ENCODE measurements at places on chromosomes 13 and 19.

DNA sequence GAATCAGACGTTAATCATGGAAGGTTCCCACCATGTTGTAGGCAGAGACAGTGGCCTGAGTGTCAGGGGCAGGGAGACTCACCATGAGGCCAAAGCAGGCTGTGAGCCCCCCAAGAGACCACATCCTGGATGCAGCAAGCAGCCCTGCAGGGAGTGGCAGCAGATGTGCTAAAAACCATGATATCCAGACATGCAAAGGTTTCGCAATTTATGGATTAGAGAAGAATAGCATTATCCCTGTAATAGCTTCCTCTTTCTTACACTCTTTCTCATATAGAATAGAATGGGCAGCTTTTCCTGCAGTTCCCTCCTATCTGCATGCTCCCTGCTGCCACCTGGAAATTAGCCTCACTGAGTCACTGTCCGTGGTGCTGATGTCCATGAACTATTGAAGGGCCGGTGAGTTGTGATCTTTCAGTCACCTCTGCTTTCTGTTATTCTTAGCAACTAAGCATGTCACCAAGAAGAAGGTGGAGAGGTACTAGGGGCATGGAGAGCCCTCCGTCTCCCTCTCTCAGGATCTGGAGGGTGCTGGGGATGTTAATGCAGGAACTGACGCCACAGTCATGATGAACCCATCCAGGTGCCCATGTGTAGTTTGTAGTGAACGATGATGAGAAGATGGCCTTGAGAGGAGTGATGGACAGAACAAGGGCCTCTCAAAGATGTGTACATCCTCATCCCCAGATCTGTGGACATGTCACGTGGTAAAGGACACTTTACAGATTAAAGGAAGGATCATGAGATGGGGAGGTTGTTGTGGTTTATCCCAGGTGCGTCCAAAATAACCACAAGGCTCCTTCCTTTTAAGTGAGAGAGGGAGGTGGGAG lies 9.9 kb downstream of the CEACAM4 start:
- no peak for DNase-seq

DNA sequence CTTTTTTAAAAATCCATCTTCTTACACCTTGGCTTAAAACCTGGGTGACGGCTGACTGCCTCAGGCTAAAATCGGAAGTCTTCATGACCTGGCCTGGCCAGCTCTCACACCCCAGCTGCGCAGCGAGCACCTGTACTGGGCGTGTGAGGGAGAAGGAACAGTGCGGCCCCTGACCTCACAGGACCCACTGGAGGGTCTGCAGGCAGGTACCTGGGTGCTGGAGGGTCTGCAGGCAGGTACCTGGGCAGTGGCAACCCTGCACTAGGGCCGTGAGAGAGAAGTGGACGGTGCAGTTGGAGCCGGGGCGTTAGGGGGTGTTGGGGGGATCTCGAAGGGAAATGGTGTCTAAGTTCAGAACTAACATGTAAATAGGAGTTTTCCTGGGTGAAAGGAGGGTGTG lies 144.3 kb downstream of the STK24 start:
- no peak for DNase-seq

DNA sequence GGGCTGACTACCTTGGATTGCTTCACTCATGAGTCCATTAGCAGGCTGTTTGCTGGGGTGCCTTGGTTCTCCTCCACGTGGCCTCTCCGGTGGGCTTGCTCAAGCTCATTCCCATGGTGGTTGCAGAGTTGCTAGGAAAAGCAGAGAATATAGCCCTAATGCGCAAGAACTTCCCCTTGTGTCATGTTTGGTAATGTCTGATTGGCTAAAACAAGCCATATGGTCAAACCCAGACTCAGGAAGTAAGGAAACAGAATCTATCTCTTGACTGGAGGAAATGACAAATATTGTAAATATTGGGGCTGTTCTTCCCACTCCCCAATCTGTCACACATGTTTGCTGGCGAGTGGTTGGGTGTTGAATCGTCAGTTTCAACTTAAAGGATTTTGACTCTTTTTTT lies 12.1 kb downstream of the NFILZ start:
- no peak for DNase-seq

DNA sequence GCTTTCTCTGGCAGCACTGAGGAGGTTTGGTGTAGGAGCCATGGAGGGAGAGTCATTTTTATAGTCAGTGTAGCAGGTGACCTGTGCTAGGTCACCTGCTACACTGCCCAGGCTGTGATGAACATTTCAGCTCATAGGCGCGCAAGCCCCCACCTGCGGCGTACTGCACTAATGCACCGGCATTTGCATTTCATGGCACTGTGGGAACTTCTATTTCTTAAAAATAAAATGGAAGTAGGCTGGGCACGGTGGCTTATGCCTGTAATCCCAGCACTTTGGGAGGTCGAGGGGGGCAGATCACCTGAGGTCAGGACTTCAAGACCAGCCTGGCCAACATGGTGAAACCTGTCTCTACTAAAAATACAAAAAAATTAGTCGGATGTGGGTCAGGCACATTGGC lies 101.0 kb downstream of the SLC7A1 start:
- DNase-seq: no peak

DNA sequence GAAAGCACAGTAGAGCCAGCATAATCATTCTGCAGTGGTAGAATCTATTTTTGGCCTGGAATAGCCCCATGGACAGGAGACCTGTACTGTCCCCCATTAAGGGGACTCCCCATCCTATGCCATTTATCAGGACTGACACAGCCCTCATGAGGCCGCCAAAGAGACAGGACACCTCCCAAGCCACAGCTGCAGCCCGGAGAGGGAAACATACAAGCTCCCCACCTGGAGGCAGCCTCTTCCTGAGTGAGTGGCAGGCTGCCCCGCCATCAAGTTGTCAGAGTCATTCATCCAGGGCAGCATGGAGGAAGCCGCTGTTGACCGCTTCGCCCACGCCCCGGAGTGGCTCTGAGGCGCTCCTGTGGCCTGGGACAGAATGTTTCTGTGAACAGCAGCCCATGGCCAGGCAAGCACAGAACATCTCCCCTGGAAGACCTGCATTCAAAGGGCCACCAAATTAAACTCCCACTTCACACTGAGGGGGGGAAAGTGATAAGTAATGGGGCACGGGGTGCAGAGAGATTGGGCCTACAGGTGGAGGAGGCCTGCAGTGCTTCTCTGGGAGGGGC lies 111.3 kb downstream of the ZDHHC20 start:
- no peak for DNase-seq

- DNase-seq: no peak
These were observed 850 bp downstream of the KLF5 start for GRCh38 chr13:73059460-73060250.

DNA sequence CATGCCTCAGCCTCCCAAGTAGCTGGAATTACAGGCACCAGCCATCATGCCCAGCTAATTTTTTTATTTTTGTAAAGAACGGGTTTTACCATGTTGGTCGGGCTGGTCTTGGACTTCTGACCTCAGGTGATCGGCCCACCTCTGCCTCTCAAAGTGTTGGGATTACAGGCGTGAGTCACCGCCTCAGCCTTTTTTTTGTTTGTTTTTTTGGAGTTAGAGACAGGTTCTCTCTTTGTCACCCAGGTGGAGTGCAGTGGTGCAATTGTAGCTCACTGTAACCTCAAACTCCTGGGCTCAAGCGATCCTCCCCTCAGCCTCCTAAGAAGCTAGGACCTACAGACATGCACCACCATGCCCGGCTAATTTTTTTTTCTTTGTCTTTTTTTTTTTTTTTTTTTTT lies 15.6 kb upstream of the NOTCH3 start:
- DNase-seq: no peak

DNA sequence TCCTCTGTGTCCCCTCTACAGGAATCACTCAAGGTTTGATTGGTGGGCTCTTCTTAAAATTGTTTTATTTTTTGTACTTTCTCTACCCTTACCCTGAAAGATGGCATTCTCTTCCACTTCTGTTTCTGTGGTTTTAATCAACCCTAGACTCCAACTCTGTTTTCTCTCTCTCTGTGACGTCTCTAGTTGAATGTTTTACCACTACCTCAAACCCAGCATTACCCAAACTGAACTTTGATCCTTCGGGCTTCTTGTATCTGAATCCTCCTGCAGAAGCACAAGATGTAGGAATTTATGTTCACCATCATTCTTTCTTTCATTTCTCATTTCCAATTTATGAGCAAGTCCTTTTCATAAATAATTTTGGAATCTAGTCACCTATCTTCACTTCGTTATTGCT lies 39.9 kb downstream of the PCCA start:
- DNase-seq: no peak

DNA sequence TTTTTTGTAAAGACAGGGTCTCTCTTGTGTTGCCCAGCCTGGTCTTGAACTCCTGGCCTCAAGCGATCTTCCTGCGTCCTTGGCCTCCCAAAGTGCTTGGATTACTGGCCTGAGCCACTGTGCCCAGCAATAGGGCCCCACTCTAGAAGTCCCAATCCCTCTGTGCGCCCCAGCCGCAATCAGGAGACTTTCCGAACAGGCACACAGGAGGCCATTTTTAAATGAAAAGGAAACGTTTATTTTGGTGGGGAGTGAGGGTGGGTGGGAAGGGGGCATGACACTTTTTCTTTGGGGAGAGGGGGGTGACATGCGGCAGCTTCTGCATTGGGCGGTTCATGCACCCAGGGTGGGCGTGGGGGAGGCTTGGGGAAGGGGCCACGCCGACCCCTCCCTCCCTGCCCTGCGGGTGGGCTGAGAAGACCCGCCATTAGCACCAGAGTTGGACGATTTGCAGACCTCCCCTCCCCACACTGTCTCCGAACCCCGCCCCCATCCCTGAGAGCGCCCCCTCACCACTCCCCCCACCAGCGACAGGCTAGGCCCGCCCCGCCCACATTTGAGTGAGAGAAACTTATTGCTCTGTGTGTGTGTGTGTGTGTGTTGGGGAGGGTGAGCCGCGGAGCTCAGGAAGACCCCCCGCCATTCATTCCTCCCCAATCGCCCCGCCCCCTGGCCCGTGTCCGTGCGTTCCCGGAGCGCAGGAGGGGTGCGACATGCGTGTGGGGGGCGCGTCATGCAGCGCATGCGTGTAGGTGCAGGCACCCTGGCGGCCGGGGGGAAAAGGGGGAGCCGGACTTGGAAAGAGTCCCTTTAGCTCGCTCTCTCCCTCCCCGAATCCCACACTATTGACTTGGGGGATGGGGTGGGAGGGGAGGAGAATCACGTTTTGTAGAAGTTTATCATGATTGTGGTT lies 17.2 kb downstream of the KCNC3 start:
- peak; percentile 18 for DNase-seq

GRCh38 chr13:33489563-33489962 lies 204.0 kb upstream of the STARD13 start:
- no peak for DNase-seq

- no peak for DNase-seq
These were observed 86.5 kb downstream of the NUFIP1 start for GRCh38 chr13:44902738-44903137.

DNA sequence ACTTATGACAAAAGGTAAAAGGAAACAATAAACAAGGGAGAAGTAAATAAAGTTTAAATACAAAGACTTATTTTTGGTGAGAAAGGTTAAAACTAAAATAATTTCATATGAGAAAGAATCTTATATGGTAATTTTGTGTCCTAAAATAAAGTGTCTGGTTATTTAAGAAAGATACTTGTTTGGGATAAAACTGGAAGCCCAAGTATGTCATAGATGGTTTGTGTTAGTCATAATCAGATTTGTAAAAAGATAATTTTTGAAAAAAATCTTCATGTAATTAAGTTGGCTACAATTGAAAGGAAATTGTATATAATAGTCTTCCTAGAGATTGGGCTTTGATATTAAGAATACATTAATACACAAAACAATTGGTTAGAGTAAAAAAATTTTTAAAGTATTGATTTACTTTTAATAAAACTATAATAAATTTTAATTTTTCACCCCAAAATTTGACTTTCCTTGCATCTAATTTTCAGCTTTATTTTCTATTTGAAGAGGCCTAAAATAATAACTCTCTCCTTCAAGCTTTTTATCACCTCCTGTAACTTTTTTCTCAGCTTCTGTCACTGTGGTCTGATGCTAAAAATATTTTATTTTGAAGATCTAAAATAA lies 315.6 kb downstream of the SLITRK5 start:
- DNase-seq: no peak

GRCh38 chr19:964761-965694 lies 19.1 kb upstream of the WDR18 start:
- no peak for DNase-seq

- DNase-seq: no peak
These were observed 495.4 kb downstream of the DCT start for GRCh38 chr13:93984052-93984451.

DNA sequence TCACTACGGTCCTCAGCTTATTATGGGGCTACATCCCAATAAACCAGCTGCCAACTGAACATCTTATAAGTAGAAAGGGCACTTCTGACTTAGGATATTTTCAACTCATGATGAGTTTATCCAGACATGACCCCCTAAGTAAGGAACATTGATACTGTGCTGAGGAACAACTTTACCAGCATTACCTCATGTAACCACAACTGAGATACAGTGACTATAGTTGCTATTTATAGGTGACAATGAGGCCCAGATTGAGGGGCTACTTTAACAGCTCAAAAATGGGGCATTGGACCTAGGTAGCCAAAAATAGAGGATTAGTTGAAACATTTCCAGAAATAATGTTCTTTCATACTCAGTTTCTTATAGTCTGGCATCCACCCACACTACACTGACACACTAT lies 26.8 kb downstream of the SKA3 start:
- DNase-seq: no peak

DNA sequence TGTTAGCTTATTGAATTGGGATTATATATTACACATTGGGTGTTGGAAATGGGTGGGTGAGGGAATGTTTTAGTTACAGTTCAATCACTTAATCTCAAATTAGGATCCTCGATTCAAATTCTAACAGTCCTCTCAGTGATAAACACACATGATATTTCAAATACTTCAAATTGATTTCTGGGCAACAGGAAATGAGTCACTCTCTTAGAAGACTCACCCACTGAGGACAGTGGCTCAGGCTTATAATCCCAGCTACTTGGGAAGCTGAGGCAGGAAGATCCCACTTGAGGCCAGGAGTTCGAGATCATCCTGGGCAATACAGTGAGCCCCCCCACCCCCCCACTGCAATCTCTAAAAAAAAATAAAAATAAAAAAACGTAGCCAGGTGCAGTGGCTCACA lies 435.3 kb downstream of the KLF12 start:
- DNase-seq: no peak

DNA sequence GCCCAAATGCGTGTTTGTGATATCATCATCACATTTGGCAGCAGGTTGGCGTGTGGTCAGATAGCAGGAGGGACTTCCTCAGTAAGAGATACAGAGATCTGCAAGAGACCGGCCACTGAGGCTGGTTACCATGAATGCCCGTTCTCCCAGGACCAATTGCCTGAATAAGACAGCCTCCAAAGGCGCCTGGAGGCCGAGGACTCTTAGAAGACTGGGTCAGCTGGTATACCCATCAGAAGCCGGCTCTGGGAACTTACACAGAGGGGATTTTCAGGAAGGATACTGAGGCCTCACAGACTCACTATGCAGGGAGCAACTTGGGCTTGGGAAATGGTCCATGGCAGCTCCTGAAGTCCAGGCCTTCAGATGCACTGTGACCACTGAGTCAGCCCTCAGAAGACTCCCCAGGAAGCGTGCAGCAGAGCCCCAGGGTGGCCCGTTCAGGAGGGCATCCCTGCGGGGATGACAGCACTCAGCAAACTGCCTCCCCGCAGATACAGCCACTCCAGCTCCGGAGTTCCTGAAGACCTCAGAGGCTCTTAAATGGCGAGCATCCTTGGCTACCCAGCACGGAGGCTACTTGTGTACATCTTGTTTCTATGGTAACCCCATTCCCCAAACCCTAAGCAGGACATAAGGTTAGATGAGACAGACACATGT lies 26.4 kb upstream of the VSTM2B start:
- DNase-seq: no peak

Measured in SHP77 treated with DMSO at 0.1 percent for 48 hours (cell line).